Muscle of arm (tissue), 14 donors: ENCODE measurements at places on chromosomes 11 and 22.
A peak's percentile ranks its signal among the peaks of the same experiment; 100 is the strongest.

DNA sequence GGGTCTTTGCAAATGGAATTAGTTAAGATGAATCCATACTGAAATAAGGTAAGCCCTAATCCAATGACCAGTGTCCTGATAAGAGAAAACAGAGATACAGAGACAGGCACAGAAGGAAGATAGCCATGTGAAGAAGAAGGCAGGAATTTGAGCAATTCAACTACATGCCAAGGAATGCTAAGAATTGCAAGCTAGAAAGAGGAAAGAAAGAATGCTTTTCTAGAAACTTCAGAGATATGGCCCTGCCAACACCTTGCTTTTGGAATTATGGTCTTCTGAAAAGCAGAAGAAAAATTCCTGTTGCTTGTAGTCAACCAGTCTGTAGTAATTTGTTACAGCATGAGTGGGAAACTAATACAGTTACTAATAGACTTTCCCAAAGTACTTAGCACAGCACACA lies 111.3 kb downstream of the SLC17A6 start:
- no peak for DNase-seq

GRCh38 chr11:2188745-2189144 lies 17.1 kb upstream of the TH start:
- no peak for DNase-seq

GRCh38 chr11:122625976-122626665 lies 29.4 kb upstream of the UBASH3B start:
- no peak for DNase-seq

DNA sequence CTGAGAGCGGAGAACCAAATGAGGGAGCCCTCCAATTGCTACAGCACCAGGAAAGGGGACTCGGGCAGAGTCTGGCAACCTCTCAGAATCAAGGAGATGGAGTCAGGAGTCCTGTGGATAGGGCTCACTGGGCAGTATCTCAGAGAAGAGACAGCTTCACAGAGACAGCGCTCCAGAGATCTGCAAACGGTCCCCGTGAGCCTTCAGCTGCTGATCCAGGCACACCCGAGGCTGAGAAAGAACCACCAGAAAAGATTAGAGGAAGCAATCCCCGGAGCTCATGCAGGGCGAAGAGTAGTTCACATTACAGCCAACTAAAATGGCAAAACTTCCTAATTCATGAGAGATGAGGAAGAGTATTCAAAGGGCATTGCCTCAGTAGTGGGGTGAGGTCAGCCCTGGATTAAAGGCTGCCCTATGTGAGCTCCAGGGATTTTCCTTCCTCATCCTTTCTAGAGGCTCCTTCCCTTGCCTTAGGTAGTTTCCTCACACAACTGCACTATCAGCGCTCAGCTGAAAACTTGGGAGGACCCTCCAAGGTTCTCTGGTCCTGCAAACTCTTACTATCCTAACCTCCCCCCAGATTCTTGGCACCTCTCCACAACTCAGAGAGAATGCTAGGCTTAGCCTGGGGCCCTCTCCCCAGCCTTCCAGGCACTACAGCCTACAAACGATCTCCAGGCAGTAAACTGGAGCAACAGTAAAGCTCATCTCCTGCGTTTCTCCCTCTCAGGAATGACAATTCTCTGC lies 23.7 kb downstream of the SCN4B start:
- no peak for DNase-seq

- no peak for DNase-seq
Observed at GRCh38 chr11:8247312-8247711, 16.4 kb downstream of the LMO1 start.

GRCh38 chr11:30017445-30017895 lies 640 bp upstream of the KCNA4 start:
- peak; percentile 21 for DNase-seq

GRCh38 chr22:22076932-22077703 lies 94.5 kb upstream of the TOP3B start:
- DNase-seq: no peak

GRCh38 chr22:37148742-37149665 lies 712 bp downstream of the IL2RB start:
- DNase-seq: no peak

- DNase-seq: no peak
Observed at GRCh38 chr11:130125638-130126037, 33.9 kb upstream of the ST14 start.

DNA sequence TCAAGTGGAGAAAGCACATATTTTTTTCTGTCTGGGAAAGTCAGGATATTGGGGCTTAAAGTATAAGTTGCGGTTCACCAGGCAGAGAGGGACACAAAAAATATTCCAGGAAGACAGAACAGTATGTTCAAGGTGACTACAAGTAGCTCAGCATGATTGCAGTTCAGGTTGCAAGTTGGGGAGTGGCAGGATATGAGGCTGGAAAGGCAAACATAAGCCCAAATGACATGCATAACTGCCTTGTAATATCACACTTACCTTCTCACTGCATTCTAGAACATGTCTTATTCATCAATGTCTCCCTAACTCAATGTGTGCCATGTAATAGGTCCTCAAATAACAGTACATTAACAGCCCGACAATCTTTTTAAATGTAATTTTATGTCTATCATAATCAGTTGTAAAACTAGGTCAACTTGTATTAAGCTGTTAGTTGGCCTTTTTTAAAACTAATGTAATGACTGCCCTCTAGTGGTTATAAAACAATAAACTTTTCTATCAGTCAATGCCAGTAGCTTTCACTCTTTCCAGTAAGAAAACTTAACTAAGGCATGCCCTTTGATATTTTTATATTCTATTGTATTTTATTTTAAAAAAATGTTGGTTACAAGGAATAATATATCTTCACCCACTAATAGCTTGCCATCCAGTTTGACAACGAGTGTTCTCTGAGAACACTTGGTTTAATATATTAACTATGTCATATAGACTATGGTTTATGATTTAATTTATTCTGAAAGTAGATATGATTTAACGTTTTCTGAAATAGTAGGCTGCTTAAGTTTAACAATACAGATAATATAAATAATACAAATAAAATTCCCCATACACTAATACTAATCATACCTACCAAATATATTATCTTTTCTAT lies 39.4 kb upstream of the CFAP300 start:
- DNase-seq: peak; percentile 31

DNA sequence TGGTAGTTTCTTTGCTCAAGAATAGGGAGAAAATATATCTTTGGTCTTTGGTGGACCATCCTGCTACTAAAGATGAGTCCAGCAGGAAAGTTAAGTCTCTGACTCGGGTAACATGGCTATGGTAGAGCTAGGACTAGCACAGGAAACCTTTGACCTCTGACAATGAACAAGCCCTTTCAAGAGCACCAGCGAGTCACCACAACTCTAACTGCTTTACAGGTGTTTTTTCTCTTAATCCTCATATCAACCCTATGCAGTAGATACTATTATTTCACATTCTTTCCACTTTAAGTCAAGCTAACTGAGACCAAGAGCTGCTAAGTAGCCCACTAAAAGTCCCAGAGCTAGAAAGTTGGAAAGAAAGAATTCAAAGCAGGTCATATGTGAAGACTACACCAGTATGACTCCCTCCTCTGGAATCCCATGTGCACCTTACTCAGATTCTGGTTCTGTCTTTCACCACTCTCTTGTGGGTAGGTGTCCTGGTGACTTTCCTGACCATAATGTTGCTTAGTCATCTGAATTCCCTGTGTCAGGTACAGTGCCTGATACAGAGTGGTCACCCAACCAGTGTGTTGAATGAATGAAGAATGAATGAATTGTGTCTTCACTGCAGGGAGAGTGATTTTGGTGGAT lies 53.8 kb upstream of the ME3 start:
- DNase-seq: no peak

DNA sequence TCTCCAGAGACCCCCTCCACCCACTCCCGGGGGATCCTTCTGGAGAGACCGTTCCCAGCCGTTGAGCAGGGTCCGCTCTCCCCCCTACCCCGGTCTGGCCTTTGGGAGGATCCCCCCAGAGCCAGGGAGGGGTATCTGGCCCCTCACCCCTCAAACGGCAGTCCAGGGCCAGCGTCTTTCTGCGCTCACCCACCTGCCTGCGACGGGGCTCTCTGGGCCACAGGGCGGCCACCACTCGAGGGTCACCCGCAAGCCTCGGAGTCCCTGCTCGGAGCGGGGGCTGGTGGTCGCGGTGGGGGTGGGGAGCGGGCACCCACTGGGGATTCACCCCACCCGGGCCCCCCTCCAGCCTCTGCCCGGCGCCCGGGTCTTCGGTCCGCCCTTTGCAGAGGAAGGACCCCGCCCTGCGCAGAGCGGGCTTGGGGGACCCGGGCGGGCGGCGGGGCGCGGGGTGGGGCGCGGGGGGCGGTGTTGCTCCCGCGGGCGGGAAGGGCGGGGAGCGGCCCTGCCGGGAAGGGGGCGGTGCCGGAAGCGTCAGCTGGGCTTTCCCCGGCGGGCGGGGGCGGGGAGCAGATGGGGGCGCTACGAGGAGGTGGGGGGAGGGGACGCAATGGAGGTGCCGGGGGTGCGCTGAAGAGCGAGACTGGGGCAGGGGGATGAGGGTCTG lies 16.6 kb downstream of the CRELD2 start:
- DNase-seq: no peak

DNA sequence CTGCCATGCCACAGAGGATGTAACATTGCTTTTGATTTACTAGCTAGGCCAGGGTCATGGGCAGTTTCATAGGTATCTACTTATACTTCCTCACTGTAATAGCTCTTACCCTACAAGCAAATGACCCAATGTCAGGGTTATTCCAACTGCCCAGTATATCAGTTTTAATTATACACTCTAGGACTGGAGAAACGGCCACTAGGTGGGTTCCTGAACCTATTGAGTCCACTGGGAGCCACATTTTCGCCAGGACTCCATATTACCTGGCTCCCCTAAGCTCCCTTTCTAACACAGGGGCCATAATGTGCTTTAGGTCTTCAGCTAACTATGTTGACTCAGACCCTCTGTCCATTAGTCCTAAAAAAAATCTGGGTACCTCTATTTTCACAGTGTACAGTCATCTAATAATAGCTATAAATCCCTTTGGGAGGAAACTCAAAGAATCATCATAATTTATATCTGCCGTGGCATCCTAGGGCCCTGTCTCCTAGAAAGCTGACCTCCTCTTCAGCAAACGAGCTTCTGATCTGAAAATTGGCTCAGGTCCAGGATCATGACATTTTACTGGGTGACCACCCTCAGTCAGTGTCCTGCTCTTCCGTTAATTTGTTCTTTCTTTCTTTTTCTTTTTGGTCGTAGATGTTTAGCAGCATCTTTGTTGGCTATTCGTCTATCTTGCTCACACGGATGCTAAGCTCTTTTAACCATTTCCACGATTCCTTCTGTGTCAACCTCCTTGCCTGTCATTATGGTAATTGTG lies 244.3 kb downstream of the FAM76B start:
- no peak for DNase-seq

- peak; percentile 54 for DNase-seq
Observed at GRCh38 chr11:33624083-33624482, 76.5 kb downstream of the C11orf91 start.

DNA sequence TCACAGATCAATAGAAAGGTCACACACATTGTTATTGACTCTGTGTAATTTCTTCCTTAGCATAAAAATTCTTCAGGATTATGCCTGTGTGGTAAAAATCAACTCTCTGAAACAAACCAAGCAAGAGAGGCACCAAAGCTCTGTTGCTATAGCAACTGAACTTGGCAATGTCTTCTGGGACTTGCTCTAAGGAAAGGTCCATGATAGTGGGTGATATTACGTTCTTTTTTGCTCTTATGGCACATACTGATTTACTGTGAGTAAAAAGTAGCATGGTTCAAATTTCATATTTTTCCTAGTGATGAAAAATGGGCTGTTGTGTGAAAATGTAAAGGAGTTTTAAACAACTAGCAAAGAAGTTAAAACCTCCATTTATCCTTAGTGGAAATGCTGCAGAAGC lies 66.4 kb downstream of the SVIP start:
- no peak for DNase-seq

- no peak for DNase-seq
Observed at GRCh38 chr11:6448574-6448973, 7.8 kb upstream of the HPX start.

DNA sequence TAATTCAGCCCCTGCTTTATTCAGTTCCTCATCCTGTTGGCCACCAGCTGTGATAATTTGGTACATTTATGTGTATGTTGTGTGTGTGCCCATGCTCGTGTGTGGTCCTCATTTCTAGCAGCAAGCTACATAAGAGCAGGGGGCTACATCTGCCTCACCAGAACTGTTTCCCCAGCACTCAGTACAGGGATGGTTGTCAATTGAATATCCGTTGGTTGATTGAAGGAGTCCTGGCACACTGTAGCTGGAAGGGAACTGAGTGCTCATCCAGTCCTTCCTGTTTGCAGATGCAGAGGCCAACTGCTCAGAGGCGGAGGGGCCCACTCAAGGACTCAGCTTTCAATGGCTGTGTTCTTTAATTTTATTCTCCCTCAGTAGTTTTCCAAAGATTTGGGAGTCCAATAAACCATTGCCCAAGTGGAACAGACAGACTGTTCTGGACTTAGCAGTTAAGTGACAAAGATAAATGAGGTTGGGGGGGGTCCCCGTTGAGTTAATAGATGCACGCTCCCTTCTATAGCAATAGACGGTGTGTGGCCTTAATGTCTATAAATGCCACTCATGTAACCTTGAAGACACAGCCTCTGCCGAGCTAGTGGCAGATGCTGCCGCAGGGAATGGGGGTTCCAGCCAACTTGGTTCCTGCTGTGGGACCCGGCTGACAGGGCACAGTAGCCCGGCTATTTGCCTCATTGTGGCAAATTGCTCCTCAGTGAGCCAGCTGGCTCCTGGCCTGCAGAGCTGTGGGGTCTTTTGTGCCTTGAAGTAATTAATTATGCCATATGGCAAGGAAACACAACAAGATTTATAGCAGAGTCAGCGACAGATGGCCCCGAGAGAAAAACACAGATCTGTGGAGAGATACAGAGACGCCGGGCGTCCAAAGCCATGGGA lies 71.4 kb upstream of the GRK3 start:
- no peak for DNase-seq

- no peak for DNase-seq
Observed at GRCh38 chr11:16899708-16900303, 114.4 kb downstream of the PLEKHA7 start.

GRCh38 chr11:36030731-36031281 lies 86.9 kb downstream of the LDLRAD3 start:
- DNase-seq: peak; percentile 55

GRCh38 chr11:723120-723883 lies 17.3 kb downstream of the EPS8L2 start:
- peak; percentile 59 for DNase-seq

DNA sequence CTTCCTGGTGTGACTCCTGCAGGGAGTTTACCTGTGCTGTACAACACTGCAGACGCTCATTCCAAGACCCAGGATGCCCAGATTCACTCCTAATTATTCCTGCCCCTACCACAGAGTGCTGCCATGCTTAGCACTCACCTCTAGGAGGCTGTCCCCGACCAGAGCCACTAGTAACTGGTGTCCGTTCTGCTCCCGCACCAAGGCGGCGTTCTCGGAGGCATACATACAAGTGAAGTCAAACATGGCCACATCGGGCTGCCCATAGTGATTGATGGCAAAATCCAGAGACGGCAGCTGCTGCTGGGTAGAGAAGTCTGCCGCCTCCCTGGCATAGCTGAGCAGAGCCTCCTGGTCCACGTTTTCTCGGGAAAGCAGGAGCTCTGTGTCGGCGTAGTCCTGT lies 122.3 kb upstream of the BID start:
- no peak for DNase-seq
